Urothelium cell line (cell line): ENCODE measurements at places on chromosomes 6 and 20.

- DNase-seq = no peak
These were observed 40.7 kb downstream of the YTHDF1 start for GRCh38 chr20:63175038-63175895.

DNA sequence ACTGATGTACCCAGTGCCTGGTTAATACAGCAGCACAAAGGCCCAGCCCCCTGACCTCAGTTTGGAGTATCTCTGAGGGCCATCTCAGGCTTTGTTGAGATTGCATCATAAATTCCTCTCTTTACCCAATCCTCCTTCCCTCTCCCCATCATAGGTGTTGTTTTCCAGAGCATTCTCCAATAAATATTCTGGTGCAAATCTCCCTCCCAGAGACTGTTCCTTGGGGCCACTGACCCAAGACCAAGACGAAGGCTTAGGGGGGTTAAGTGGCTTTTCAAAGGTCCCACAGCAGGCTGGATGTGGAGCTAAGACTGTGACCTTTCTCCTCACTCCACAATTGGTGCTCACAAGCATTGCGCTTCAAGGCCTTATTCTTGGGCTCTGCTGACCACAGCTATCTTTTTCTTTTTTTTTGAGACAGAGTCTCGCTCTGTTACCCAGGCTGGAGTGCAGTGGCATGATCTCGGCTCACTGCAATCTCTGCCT is 72.4 kb upstream of the ZMYND8 start:
- no peak for DNase-seq

DNA sequence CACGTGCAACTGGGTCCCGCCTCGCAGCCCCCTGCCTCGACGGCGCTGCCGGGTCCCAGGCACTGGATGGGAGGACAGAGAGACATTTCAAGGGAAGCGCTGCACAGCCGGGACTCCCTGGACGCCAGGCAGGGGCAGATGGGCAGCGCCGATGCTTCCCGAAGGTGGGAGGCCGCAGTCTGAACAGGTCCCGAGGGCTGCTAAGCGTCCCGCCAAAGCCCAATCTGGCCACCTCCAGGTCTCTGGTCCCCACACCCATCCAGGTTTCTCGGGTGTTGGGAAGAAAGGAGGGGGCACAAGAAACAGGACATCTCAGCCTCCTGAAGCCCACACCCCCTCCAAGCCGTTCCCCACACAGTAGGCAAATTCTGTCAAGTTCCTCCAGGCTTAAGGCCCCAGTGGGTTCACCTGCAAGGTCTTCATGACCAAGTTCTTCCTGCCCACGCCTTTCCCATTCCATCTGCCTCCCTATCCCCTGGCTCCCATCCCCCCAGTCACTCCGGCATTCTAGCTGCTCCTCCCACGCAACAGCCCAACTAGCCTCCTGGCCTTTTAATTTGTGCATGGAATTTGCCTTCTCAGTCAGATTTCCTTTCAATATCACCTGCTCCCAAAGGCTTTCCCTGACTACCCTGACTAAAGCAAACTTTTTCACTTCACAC is 5.4 kb upstream of the CPXM1 start:
- DNase-seq = peak; percentile 35

DNA sequence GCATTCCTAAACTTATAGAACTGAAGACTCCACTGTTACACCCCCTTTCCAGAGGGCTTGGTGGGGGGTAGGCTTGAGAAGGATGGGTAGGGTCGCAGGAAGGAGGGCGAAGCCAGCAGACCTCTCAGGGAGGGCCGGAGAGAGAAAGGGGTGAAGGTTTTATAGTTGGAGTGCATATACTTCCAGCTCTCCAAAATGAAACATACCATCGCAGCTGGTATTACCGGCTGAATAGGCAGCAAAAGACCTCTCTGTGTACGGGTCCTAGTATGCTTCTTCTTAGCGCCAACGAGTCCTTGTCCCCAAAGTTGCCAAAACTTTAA is 1.0 kb upstream of the VGLL2 start:
- DNase-seq = no peak

GRCh38 chr20:10454151-10454750 is 19.1 kb downstream of the SLX4IP start:
- no peak for DNase-seq

GRCh38 chr6:127457456-127458064 is 1.6 kb downstream of the KIAA0408 start:
- no peak for DNase-seq

DNA sequence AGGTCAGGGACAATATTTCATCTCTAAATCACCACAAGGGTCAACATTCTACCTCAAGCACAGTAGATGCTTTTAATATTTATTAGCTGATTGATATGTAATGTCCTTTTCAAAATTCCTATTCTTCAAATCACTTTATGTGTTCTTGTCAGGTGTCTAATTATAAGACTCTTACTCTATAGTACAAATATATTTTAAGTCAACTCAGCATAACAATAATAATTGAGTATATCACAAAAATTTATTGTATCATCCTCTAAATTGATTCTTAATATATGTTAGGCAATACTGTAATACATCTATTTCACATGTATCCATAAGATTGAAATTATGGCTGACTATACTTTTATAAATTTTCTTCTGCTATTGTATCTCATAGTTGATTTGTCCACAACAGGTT is 423.9 kb downstream of the PKHD1 start:
- no peak for DNase-seq

DNA sequence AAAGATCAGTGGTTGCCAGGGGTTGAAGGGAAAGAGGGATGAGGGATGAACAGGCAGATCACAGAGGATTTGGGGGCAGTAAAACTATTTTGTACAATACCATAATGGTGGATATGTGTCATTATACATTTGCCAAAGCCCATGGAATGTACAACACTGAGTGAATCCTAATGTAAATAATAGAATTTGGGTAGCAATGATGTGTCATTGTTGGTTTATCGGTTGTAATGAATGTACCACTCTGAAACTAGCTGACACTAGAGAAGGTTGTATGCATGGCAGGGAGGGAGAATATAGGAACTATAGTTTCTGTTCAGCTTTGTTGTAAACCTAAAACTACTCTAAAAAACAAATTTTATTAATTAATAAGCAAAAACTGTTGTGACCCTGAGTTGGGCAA is 17.8 kb upstream of the ASF1A start:
- no peak for DNase-seq

DNA sequence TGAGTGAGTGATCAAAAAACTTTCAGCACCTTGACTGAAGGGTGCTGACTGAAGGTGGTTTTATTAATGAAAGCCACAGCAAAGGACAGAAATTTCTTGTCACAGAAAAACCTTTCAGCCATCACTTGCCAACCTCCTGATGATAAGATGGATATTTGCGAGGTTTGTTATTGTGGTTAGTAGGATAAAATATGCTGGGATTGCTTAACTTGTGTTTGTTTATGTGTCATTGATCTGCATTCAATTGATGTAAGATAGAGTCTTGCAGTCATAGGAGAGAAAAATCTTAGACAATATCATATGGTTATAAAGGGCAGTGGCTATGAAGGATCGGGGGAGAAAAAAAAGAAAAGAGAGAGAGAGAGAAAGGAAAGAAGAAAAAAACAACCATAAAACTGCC is 1.2 kb downstream of the TSBP1 start:
- DNase-seq = no peak

DNA sequence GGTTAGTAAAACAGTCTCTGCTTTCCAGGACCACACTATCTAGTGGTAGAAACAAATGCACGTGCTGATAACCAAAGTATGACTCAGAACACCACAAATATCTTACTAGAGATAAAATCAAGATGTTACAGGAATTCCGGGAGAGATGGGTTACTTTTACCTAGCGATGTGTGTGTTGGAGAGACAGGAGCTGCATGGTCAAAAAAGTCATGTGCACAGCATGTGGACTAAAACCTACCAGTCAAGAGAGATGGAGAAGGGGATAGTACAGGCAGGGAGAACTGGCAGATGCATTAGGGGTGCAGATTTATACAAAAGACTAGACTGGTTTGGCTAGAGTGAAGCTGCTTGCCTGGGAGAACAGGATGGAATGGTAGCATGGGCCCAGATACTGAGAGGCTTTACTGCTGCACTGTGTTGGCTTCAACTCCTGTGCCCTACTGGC is 75.3 kb upstream of the MRAP2 start:
- DNase-seq = no peak

DNA sequence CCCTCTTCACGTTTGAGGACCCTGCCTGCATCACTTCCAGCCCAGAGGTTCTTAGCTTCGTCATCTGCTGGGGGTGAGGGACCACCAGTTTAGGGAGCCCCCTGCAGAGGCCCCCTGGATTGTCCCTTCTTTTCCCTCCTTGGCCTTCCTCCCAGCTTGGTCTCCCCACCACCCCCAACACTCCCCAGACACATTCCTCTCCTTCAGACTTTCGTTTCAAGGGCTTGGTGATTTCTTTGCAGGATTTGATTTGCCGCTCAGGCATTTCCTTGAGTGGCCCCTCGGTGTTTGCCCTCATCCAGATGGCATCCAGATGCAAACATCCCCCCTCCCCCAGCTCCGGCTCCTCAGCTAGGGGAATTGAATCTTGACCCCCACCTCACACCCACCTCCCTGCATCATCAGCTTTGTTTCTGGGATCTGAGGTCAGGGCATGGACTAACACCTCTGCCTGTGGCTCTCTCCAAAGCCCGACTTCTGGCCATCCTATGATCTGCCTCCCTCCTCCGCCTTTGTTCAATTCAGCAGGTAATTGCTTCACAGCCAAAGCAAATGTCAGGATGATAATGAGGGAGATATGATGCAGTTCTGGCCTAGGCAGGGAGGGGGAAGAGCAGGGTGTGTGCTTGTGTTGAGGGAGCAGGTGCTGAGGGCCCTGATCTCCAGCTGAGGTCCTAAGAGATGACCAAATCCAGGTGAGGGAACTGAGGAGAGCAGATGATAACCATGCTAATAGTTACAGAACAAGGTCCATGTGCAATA is 141.5 kb downstream of the VEGFA start:
- no peak for DNase-seq

DNA sequence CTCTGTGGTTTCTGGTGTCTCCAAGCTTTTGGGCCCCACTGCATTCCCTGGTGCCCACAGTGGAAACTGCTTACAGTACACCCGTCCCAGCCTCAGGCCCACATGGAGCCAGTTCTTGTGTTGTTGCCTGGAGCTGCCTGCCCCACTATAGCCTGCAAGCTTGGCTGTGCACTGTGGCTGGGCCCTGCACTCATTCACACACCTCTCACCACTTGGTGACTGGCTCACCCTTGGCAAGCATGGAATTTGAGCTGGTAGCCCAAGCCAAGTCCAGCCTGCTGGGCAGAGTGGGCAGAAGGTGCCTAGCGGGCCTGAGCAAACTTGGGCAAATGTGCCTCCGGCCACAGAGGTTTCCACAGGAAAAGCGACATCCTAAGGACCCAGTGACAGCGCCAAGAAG is 472.3 kb downstream of the MMUT start:
- no peak for DNase-seq

DNA sequence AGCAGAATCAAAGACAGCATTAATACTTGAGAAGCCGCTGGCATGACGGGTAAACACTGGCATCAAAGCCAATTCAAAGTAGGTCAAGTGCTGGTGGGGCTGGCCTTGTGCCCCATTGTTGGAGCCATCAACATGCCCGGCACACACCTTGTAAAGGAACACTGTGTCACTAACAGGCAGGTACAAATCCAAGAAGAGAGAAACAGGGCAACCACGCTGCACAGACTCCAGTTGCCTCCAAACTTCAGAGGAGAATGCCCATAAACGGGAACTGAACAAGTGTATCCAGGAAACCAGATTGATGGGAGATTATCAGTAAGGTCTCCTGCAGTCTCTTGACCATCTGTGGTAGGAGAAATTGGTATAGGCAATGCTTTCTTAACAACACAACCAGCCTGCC is 127.0 kb upstream of the STXBP5 start:
- DNase-seq = no peak

- no peak for DNase-seq
These were observed 4.7 kb upstream of the CCN2 start for GRCh38 chr6:131955876-131956275.

DNA sequence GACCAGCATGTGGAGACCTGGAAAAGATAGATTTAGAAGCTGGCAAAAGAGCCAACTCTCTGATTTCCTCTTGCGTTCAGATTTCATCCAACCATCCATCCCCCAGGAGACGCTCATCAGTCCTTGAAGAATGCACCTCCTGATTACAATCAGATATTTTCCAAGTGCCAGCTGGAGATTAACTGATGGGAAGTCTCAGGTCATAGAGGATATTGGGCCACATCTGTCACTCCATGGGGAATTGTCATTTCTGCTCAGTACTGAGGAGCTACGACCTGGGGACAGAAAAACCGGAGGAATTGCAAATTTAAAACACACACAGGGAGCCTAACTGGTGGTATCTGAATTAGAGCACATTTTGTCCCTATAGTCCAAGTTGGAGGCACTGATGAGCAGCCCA is 496.2 kb upstream of the SULF2 start:
- DNase-seq = no peak

GRCh38 chr20:8095648-8096572 is 36.2 kb upstream of the PLCB1 start:
- no peak for DNase-seq

DNA sequence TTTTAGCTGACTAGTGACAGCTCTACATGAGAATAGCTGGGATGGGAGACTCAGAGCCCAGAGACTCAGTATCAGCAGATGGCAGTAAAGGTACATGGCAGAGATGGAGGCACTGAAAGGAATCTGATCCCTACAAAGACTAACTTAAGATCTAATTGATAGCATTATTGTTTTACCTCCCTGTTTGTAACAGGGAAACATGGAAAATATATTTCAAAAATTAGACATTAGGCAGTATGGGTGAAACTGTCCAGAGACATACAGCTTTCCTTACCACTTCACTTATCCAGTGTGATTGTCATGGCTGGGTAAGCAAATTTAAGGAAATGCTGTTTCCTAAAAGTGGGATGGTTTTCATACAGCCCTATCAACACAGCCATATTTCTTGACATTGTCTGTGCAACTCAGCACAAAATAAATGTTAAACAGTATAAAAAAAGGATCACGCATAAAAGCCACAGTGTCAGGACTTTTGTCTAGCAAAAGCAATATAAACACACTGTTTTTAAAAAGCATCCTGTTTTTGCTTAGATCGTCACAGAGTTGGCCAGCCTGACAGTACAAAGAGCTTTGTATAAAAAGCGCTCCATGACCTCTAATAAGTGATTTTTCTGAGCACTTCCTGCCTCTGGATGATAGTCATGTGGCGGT is 376.9 kb downstream of the PHF3 start:
- DNase-seq = peak; percentile 40

- no peak for DNase-seq
These were observed 154.0 kb downstream of the THBS2 start for GRCh38 chr6:169099411-169100202.

- no peak for DNase-seq
These were observed 21.4 kb upstream of the CARMIL1 start for GRCh38 chr6:25257686-25258348.
